ENCODE measurements at places on chromosomes 7 and 10. TPM values are rescaled to one million over a fixed set of nuclear protein-coding genes. Genes with fewer than 3 reads are reported as not detected.

The ZNF804B gene
- total RNA-seq, result not detected

The LRRC17 gene
- 108 TPM for total RNA-seq

The CPN1 gene
- total RNA-seq, result not detected

The SPDYE8 gene
- not detected for total RNA-seq

The TMUB1 gene
- total RNA-seq, result 73.4 TPM

The PCLO gene
- total RNA-seq, result 27.1 TPM

The A1CF gene
- not detected for total RNA-seq

The HMX2 gene
- total RNA-seq, result 0.07 TPM

The ARHGEF5 gene
- 3.3 TPM for total RNA-seq

The MMD2 gene
- total RNA-seq, result not detected

The TFR2 gene
- total RNA-seq, result 1.6 TPM

The AGAP6 gene
- 3.1 TPM for total RNA-seq

The PLCE1 gene
- total RNA-seq, result 2.3 TPM

The PKD2L1 gene
- total RNA-seq, result not detected

The SNX8 gene
- total RNA-seq, result 10.0 TPM

The LBX1 gene
- total RNA-seq, result not detected

The STRIP2 gene
- 12.1 TPM for total RNA-seq

GRCh38 chr10:131846240-131847101, 54.3 kb upstream of the PPP2R2D start:
- no peak for DNase-seq

- no peak for DNase-seq
These were observed 840.8 kb downstream of the GRM8 start for GRCh38 chr7:126411821-126412383.

DNA sequence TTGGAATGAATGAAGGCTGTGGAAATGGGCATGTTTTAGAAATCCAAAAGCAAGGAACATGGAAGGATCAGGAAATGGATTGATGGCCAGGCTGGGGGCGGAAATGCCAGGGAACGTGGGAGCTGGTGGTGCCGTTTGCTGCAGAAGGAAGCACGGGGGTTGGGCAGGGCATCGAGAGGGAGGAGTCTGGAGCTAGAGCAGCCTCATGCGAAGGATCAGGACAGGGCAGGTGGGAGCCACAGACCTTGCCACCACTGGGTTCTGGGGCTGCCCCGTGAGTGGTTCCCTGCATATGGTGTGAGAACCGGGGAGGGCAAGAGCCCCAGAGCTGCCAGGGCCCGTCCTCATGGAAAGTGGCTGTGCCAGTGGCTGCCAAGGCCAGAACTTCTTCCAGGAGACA, 193.8 kb upstream of the ZNF32 start:
- DNase-seq, result no peak

GRCh38 chr7:148719753-148720152, 21.1 kb downstream of the CUL1 start:
- DNase-seq, result no peak

- DNase-seq, result no peak
These were observed 40.7 kb downstream of the GPRIN2 start for GRCh38 chr10:46515793-46516192.

DNA sequence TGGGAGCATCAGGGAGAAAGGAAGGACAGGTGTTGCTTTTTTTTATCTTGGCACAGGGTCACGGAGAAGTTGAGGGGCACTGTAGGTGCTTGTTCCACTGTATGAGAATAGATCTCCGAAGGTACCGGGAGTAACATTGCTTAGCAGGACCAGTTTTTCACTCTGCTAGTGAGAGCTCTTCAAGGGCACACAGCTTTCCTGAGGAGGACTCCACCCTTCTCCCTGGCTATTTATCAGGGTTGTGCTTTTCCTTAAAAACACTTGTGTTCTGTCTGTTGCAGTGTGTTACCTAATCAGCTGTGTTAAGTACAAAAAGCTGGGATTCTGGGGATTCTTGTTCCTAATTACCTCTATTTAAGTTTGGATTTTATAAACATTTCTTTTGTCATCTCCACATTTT, 160.5 kb downstream of the SND1 start:
- no peak for DNase-seq

- no peak for DNase-seq
These were observed 534.1 kb downstream of the AUTS2 start for GRCh38 chr7:70132226-70132851.

GRCh38 chr10:48316236-48316635, 9.8 kb downstream of the MAPK8 start:
- no peak for DNase-seq

- DNase-seq, result no peak
These were observed 316.7 kb upstream of the TPK1 start for GRCh38 chr7:145152589-145152988.

- peak; percentile 2 for DNase-seq
These were observed 363.9 kb downstream of the MALRD1 start for GRCh38 chr10:19412531-19412930.

DNA sequence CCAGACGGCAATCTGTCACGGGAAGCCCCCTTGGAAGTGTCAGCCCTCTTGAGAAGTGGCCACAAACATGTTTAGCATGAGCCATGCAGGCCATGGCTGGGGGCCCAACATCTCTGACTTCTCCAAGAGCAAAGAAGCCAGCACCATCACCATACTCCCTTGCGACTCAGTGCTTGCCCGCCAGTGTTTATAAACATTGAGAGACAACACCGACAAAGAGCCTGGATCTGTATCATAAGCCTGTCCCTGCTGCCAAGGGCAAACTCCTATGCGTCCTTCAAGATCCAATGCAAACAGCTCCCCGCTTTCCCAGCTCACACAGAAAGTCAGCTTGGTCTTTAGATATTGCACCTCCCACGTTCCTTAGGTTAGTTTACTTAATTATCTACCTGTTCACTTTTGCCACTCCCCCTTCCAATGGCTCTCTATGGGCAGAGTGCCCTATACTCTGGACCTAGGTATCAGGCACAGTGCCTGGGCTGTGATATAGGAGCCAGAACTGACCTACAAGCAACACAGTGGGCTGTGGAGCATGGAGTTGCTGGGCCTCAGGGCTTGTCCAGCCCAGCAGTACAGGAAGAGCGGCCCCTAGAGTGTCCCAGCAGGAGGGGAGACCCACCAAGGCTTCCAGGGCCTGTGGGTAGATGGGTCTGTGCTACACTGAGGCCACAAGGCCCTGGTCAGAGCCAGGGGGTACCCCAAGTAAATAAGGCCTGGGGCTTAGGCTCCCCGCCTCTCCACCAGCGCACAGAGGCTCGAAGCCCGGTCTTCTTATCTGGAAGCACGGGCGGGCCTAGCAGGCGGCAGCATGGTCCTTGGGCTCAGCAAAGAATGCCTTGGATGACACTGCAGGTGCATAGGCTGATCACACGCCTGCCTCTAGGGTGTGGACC, 37.7 kb downstream of the CAMK2B start:
- DNase-seq, result no peak

DNA sequence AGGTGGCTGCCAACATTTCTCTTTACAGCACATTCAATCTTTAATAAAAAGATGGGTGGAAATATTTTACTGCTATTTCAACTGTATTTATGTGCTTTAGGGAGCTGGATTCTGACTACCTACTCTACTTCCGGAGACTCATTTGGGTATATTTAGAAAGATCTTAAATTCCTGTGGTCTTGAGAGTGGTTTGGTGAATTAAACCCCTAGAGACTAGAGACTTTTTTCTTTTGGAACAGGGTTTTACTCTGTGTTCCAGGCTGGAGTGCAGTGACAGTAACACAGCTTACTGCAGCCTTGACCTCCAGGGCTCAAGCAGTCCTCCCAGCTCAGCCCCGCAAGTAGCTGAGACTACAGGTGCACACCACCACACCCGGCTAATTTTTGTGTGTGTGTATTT, 79.0 kb upstream of the HABP2 start:
- peak; percentile 65 for DNase-seq

DNA sequence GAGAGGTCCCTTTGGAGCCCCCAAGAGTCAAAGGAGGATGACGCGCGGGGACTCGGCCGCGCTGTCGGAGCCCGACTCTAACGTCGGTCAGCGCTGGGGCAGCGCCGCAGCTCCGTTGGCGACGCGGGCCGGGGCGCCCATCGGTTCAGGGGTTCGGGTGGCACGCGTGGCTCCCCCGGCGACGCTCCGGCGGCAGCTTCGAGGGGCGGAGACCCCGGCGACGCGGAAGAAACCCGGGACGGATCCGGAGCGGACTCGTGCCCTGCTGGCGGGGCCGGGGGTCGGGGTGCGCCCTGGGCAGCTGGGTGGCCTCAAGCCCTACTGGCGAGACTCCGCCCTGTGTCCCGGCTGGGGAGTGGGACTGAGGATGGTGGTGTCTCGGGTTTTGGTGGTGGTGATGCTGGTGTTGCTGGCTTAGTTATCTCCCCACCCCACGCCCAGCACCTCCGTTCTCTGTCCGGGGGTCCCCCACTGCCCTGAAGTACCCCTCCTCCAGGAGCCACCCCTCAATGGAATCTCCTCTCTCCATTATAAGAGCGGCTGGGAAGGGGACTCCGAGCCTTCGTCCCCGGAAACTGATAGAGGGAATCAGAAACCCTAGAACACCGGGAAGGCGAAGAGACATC, at the start of gene NAT16:
Gene NAT16, minus strand, starts transcription at position 164 of the 626 bp plus-strand sequence. CDS start 5,486 bp downstream, outside the sequence.
- no peak for DNase-seq

- peak; percentile 41 for DNase-seq
These were observed 201.6 kb downstream of the SEMA3D start for GRCh38 chr7:84985073-84985784.

- DNase-seq, result peak; percentile 80
These were observed 12.7 kb upstream of the AKR1B10 start for GRCh38 chr7:134514663-134515062.

DNA sequence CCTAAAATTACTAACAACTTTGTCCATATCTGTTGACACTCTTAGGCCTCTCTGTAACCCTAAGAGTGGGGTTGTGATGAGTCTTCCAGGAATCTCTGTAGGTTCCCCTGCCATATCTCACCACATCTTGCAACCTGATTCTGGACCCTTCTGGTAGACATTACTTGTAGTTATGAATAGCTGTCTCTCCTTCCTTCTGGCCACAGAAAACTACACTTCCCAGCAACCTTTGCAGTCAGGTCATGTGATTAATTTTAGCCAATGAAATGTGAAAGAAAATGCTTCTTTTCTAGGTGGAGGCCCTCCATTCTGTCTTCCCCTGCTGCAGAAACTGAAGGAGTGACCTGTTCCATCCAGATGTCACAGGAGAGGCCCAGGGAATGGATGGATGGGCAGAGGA, 147.6 kb upstream of the AOAH start:
- DNase-seq, result no peak

DNA sequence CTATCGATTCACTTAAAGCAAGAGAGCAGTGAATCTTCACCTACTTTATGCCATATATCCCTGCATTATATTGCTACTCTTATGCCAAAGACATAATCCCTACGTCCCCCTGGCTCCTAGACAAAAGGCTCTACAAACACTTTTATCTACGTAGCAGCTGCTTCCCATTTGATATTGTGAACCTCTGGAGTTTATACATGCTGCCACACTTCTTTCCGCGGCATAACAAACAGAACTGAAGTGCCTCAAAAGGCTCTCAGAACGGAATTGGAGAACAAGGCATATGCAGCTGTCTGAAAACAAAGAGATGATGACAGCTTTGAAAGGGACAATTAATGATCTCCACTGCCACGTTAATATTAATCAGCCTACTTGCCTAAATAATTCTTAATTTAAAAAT, 985.6 kb upstream of the LRRN3 start:
- no peak for DNase-seq

GRCh38 chr7:64838691-64839090, 44.5 kb downstream of the ZNF138 start:
- no peak for DNase-seq

DNA sequence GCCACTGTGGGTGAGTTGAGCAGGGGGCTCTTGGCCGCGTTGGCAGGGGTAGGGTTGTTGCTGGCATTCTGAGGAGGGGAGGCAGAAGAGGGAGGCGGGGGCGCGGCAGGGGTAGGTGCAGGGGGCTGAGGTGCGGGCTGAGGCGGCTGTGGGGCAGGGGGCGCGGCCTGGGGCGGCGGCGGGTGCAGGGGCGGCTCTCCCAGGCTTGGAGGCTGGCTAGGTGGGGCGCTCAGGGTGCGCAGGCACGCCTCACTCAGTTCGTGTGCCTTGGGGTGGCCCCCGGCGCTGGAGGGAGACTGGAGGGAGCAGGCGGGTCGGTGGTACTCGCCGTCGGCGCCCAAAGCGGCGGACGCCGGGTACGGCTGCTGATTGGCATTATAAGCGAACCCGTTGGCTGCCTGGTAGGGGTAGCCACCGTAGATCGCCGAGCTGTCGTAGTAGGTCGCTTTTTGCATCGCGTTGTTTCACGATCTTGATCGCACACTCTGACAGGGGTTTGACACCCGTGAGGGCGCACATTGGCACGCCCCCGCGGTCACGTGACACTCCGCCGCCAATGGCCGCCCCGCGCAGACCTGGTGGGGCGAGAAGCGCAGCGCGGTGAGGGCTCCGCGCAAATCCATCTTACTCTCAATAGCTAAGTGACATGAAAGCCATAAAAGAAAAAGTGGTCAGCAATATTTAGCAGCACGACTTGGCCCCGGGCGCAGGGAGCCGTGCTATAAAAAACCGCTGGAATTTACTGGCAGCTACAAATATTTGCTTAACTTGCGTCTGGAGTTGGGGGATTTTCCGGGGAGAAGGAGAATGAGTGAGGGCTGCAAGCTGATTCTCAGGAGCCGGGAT, 7.9 kb upstream of the HOXA2 start:
- peak; percentile 79 for DNase-seq

DNA sequence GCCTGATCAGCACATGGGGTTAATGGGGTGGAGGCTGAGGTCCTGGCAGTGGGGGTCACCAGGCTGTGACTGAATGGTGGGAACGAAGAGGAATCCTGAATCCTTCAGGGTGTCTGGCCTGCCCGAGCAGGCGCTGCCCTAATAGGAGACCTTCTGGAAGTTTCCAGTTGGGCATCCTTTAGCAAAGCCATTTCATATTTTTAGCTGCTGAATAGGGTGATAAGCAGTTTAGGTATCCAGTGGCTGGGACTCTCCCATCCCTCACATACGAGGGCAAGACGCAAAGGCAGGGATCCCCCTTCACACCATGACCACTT, 159.3 kb downstream of the SH3PXD2A start:
- no peak for DNase-seq

- DNase-seq, result no peak
These were observed 20.5 kb downstream of the ASNS start for GRCh38 chr7:97851683-97852082.

GRCh38 chr7:24576171-24577025, 3.1 kb downstream of the PALS2 start:
- DNase-seq, result peak; percentile 71

GRCh38 chr7:68461430-68461829, 1136.8 kb upstream of the AUTS2 start:
- DNase-seq, result peak; percentile 78

- DNase-seq, result no peak
These were observed 48.6 kb upstream of the PDGFA start for GRCh38 chr7:568031-568951.

- no peak for DNase-seq
These were observed 400.1 kb upstream of the ETV1 start for GRCh38 chr7:14389595-14389994.

DNA sequence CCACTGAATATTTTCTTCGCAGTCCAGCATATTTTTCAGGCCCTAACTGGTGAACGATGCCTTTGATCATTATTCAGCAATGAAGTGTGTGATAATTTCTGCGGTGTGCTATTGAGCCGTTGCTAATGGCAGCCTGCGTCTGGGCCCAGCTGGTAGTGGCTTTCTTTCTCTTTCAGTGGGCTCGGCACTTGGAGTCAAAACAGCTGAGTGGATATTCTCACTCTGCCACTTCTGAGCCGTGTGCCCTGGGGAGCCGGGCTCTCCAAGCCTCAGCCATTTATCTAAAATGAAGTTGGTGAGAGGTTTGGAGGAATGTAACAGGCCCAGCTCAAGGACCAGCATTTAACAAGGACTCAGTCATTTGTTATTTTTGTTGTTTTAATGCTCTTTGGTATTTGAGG, 87.5 kb upstream of the IFRD1 start:
- no peak for DNase-seq

GRCh38 chr10:93220296-93221170, 146.8 kb downstream of the CYP26A1 start:
- DNase-seq, result no peak

- DNase-seq, result no peak
These were observed 68.8 kb downstream of the OSBPL3 start for GRCh38 chr7:24911213-24911603.
